ENCODE measurements at places on chromosomes 1 and 21.

DNA sequence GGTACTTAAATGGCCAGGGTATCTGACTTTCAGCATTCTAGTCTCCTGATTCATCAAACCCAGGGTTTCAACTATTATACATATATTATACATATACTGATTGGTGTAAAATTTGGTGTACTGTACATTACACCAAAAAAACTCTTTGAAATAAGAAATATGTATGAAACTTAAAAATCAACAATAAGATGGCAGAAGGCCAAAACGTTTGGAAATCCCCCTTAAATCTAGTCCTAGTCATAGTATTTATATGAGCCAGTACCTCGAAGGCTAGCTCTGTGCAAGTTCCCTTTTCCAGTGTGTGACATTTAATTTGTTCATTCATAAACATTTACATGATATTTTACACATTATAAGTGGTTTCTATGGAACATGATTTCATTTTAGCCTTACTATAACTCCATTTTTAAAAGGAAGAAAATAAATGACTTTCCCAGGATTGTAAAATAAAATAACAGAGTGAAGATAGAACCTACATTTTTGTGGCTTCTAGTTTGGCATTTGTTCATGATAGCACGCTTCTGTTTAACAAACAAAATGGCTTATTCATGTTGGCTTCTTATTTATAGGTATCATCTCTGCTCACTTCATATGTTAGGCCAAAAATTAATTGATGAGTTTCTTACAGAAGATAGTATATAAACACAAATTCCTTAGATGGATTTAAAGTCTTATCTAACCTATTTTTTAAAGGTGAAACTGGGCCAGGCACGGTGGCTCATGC is 18.8 kb upstream of the ZNF281 start:
- DNase-seq = no peak

DNA sequence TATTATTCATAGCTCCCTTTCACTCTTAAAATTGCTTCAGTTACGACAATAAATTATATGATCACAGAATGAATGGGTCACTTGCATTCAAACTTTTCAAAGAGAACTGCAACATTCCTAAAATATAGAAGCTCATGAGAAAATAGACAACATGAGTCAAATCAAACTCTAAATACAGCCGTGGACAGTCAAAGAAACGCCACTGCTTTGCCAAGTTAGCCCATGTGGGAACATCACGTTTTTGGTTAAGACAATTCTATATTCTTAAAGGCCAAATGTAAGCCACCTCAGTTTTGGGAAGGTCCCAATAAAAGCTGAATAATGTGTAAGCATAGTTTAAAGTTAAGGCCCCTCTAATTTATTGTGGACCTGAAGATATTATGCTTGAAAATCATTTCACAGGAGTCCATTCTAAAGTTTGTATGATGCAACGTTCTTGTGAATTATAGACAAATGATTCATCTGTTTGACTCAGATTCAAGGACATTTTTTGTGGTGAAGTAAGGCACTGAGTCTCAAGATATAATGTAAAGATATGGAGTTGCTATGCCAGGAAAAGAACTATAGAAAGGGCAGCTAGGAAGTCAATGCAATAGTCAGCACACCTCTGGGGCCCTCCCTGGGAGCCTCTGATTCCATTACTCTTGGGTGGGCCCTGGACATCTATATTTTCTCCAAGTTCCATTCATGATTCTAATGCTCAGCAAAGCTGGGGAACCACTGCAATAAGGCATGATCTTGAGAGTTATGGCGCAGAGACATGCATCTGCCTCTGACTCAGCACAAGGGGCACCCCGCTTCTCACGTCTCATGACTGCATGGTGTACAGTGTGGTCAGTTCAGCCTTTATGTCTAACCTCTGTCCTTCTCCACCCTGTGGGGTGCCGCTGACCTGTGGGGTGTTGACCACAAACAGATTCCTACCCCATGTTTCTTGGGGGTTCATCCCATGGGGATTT is 33.9 kb downstream of the ETS2 start:
- peak; percentile 23 for DNase-seq

- DNase-seq = no peak
Observed at GRCh38 chr1:3249631-3250501, 180.9 kb downstream of the PRDM16 start.

GRCh38 chr1:209364716-209365115 is 218.8 kb upstream of the CAMK1G start:
- no peak for DNase-seq

- no peak for DNase-seq
Observed at GRCh38 chr1:44717156-44717555, 13.8 kb downstream of the RNU5D-1 start.

DNA sequence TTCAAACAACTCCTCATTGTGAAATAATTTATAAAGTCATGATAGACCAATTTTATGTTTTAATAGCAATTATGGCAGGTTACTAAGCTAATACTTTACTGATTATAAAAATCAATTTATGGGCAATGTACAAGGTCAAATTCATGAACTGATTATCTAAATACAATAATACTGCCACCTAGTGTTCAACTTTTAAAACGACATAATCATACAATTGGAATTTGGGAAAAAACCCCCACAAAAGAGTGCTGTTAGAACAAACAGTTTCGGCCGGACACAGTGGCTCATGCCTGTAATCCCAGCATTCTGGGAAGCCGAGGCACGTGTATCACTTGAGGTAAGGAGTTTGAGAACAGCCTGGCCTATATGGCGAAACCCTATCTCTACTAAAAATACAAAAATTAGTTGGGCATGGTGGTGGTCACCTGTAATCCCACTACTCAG is 14.0 kb downstream of the GTF2B start:
- DNase-seq = no peak

DNA sequence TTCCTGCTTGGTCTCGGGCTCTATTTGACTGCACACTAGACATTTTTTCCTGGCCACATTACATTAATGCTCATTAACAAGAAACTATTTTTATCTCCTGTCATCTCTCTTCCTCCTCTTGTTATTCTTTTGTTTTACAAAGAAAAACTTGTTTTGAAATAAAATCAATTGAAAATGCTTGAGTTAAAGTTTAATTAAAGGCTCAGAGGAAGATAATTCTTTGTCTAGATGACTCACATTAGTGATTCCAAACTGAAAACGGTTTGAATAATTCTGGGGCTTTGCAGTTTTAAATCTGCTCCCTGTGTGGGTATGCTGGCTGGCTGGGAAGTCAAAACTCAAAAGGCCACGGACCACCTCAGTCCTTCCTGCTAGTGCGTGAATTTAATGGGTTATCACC is 29.6 kb downstream of the RGS5 start:
- DNase-seq = no peak

DNA sequence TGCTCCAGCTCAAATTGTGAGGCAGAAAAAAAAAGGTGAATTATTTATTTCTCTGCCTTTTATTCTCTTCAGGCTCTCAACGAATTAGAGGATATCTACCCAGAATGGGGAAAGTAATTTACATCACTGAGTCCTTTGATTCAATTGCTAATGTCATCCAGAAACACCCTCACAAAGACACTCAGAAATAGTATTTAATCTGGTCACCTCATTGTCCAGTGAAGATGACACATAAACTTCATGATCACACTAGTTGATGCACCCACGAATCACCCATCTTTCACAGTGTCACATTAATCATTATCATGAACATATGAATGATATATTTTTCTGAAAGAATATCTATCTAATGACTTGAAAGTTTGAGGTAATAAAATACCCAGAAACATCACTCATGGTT is 868.5 kb downstream of the BRINP3 start:
- DNase-seq = no peak

- DNase-seq = no peak
Observed at GRCh38 chr1:31238986-31239613, 587 bp downstream of the NKAIN1 start.

- no peak for DNase-seq
Observed at GRCh38 chr1:216476341-216476740, 53.1 kb upstream of the USH2A start.

- DNase-seq = no peak
Observed at GRCh38 chr1:21337928-21338572, 47.8 kb upstream of the ECE1 start.

- peak; percentile 88 for DNase-seq
Observed at GRCh38 chr1:25549273-25550154, 6.1 kb downstream of the LDLRAP1 start.

- no peak for DNase-seq
Observed at GRCh38 chr1:7111853-7112252, 326.6 kb downstream of the CAMTA1 start.

DNA sequence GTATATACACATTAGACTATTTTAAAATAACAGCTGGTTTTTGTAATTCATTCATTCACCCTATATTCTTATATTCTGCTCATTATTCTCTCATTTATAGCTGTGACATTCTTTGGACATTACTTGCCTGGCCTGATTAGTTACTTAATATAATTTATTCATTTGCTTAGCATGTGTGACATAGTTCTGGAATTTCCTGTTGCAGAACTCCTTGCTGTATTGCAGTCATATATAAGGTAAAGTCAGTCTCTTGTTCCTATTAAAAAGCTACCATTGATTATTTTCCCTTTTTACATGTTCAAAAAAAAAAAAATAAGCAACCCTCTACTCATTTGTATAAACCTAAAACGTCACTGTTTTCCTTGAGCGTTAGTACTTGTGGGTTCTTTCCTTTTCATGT is 23.9 kb downstream of the GNAT2 start:
- no peak for DNase-seq

- DNase-seq = no peak
Observed at GRCh38 chr1:116902027-116902426, 7.7 kb upstream of the PTGFRN start.

GRCh38 chr1:2046174-2046917 is 3.9 kb upstream of the PRKCZ start:
- peak; percentile 81 for DNase-seq

- no peak for DNase-seq
Observed at GRCh38 chr1:117013309-117013858, 11.8 kb downstream of the CD101 start.
